ENCODE measurements at places on chromosomes 16 and 17. TPM values are rescaled to one million over a fixed set of nuclear protein-coding genes. Genes with fewer than 3 reads are reported as not detected.
A peak's percentile ranks its signal among the peaks of the same experiment; 100 is the strongest.

DNA sequence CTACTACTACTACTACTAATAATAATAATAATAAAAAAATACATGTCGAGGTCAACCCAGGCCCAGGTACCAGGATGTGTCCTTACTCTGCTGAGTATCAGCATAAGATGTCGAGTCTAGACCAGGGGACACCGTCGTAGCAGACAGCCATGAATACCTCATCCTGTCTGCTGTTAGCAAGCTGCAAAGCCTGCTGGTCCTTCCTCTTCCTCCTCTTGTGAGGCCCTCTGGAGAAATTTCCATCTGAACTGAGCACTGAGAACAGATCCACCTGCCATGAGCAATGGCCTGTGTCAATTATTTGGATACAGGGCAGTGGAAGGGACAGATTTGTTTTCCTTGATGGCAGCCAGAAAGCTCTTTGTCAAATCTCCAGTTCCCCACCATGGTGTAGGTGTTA is 168.5 kb downstream of the XYLT1 start:
- DNase-seq, result no peak

GRCh38 chr17:3385869-3386816 is at the start of gene OR3A2:
Gene OR3A2 (minus strand): TSS chr17:3386308.
- no peak for DNase-seq

- peak; percentile 94 for DNase-seq
These were observed at the start of gene TLCD2 for GRCh38 chr17:1709971-1710806. Gene TLCD2 (minus strand): TSS chr17:1710377. CDS start chr17:1710242, 135 bp downstream.

GRCh38 chr17:57849163-57849873 is 526 bp downstream of the MRPS23 start:
- DNase-seq, result no peak

Gene HDAC5
- 72.5 TPM for total RNA-seq

Measured in H7 (cell line).